ENCODE measurements at places on chromosomes 13 and 19.

DNA sequence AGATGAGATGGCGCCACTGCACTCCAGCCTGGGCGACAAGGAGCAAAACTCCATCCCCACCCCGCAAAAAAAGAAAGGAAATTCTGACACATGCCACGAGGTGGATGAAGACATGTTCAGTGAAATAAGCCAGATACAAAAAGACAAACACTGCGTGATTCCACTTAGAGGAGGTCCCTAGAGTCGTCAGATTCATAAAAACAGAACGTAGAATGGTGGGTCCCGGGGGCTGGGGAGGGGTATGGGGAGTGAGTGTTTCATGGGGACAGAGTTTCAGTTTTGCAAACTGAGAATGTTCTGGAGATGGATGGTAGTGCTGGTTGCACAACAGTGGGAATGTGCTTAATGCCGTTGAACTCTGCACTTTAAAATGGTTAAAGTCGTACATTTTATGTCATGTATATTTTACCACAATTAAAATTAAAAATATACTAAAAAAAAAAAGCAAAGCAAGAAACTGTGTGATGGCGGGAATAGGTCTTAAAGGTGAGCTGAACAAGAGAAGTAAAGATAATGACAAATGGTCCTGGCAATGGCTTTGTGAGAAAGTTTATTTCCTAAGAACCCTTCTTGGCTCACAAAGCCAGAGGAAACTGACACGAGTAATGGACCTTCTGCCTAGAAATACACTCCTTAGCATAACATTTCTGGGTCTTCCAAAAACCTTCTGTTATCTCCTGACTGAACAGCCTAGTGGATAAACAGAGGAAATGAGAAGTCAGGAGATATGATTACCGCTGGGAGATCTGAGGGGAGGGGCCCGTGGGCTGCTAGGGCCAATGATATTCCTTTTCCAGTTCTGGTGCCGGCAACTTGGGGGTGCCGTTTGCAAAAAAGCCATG is 4.2 kb upstream of the SPC24 start:
- H3K4me1 ChIP-seq = peaks cover 13% of the 10 kb centered on the region
- no peak for DNase-seq
- H3K36me3 ChIP-seq = no peaks in the 10 kb centered on the region
- H3K27me3 ChIP-seq = no peaks in the 10 kb centered on the region
- H3K4me3 ChIP-seq = no peak overlapping the region
- no peak overlapping the region for H3K27ac ChIP-seq

DNA sequence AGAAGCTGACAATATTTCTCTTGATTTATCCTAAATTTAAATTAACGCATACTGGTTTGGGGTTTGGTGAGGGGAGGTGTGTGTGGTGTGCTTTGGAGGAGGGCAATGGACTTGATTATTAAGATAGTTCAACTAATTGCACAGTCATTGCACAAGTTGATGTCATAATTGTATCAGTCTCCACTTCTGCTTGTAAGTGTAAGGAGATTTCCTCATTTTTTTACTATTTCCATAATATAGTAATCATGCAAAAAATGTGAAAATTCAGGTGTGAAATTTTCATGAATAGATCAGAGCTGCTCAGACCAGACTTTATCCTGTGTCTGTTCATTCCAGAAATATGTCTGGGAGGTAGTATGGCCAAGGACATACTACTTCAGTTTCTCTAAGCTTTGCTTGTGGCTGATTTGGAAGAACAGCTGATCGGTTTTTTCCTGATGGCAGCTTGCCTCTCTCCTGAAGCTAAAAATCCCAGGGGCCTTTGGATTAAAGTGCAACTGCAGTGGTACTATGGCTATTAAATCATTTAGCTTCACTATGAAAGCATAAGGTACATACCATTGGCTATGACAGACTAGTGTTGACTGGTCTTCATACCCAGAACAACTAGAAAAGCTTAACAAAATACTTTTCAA is 201.8 kb upstream of the MIR17HG start:
- DNase-seq = no peak
- no peaks in the 10 kb centered on the region for H3K4me1 ChIP-seq
- H3K4me3 ChIP-seq = no peak overlapping the region

DNA sequence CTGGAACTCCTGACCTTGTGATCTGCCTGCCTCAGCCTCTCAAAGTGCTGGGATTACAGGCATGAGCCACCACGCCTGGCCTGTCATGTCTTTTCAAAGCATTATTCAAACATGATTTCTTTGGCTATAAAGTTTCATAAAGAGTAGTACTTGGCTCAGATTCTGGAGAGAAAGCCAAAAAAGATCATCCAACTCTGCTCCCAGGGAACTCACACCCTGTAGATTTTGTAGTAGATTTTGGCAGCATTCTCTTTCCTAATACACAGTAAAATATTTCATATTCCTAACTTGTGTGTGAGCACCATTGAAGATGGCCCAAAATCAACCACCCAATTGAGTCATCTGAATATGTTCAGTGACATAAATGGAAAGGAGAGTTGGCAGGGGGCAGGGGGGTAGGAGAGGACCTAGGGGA is 48.4 kb downstream of the CAB39L start:
- no peak overlapping the region for H3K27ac ChIP-seq
- DNase-seq = no peak
- H3K27me3 ChIP-seq = no peaks in the 10 kb centered on the region
- H3K4me3 ChIP-seq = no peak overlapping the region

GRCh38 chr19:24033963-24034342 is 53.0 kb upstream of the ZNF254 start:
- peaks cover 13% of the 10 kb centered on the region for H3K4me1 ChIP-seq
- peak overlapping the region; percentile 79 for H3K27ac ChIP-seq
- no peaks in the 10 kb centered on the region for H3K27me3 ChIP-seq
- H3K4me3 ChIP-seq = peak overlapping the region; percentile 89
- no peak for DNase-seq

- no peak overlapping the region for H3K4me3 ChIP-seq
- H3K27me3 ChIP-seq = no peaks in the 10 kb centered on the region
- no peaks in the 10 kb centered on the region for H3K36me3 ChIP-seq
- H3K4me1 ChIP-seq = peaks cover 6% of the 10 kb centered on the region
- no peak for DNase-seq
- H3K27ac ChIP-seq = no peak overlapping the region
Measured at GRCh38 chr13:95455782-95456181, 96.7 kb upstream of the CLDN10 start.

GRCh38 chr13:109376936-109377335 is 409.4 kb downstream of the IRS2 start:
- H3K27me3 ChIP-seq = no peaks in the 10 kb centered on the region
- DNase-seq = no peak
- no peaks in the 10 kb centered on the region for H3K36me3 ChIP-seq

DNA sequence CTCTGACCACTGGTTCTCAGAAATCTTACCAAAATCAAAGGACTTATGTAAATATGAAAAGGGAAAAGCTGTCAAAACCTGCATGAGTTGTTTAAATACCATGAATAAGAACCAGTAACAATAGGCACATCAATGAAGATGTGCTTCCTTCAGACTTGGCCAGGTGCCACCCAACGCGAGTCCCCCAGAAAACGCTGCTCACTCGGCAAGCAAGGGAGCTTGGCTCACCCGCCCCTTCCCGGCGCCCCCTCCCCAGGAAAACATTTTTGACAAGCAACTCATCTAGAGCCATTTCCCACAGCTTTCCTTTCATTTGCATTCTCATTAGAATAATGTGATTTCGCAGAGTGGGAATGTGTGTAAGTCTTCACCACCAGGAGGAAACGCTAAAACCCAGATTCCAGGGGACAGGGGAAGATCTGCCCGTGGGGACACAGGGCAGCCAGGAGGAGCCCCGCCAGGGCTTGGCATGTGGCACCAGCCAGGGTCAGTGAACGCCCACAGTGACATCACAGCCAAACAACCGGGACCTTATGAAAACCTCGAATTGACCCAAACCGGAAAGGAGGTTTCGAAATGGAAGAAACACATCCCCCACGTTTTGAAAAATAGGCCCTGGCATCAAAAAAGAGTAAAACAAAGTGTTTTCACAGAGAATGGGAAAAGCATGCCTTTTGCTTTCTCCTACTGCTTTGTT is 366.2 kb upstream of the TSHZ3 start:
- H3K36me3 ChIP-seq = no peaks in the 10 kb centered on the region
- no peak overlapping the region for H3K27ac ChIP-seq
- no peaks in the 10 kb centered on the region for H3K4me1 ChIP-seq
- no peaks in the 10 kb centered on the region for H3K27me3 ChIP-seq

DNA sequence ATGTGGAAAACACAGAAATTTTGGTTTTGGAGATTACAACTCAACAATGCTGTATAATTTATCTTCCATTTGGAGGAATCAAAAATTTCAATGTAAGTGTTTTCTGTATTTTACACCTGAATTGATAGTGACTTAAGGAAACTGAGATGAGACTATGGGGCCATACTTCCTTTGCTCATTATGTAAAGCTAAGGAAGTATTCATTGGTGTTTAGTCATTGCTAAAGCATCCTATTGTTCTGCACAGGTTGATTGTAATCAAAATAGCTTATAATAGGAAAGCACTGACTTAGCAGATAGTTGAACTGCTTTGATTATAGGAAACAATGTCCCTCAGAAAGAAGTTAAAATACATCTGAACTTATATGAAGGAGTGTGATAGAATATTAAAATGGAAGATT is 244.4 kb upstream of the SLITRK5 start:
- H3K36me3 ChIP-seq = no peaks in the 10 kb centered on the region
- H3K27me3 ChIP-seq = no peaks in the 10 kb centered on the region

GRCh38 chr19:46109876-46110275 is 14.6 kb downstream of the IGFL3 start:
- H3K27me3 ChIP-seq = no peaks in the 10 kb centered on the region
- DNase-seq = no peak
- no peaks in the 10 kb centered on the region for H3K36me3 ChIP-seq
- H3K4me3 ChIP-seq = no peak overlapping the region

- H3K27me3 ChIP-seq = no peaks in the 10 kb centered on the region
- no peaks in the 10 kb centered on the region for H3K4me1 ChIP-seq
- no peak overlapping the region for H3K27ac ChIP-seq
- no peak overlapping the region for H3K4me3 ChIP-seq
Measured at GRCh38 chr13:33228648-33229445, 56.7 kb downstream of the STARD13 start.

- no peak overlapping the region for H3K27ac ChIP-seq
- H3K36me3 ChIP-seq = no peaks in the 10 kb centered on the region
- no peak for DNase-seq
- H3K27me3 ChIP-seq = no peaks in the 10 kb centered on the region
- peaks cover 6% of the 10 kb centered on the region for H3K4me1 ChIP-seq
Measured at GRCh38 chr19:38569368-38569983, 48.3 kb downstream of the MAP4K1 start.

DNA sequence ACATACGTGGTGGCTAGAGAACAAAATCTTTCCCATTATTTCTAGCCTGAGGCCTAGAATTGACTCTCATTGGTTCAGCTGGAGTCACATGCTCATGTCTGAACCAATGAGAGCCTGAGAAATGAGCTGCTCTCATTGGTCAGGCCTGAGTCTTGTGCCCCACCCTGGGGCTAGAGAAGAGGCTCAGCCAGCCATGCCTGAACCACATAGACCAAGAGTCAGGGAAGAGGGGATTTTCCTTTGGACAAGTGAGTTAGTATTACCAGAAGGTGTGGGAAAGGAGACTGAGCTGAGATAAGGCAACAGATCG is 6.9 kb downstream of the FXYD5 start:
- H3K27me3 ChIP-seq = no peaks in the 10 kb centered on the region
- no peak overlapping the region for H3K4me3 ChIP-seq
- DNase-seq = no peak
- no peak overlapping the region for H3K27ac ChIP-seq
- H3K36me3 ChIP-seq = peaks cover 96% of the 10 kb centered on the region
- peaks cover 14% of the 10 kb centered on the region for H3K4me1 ChIP-seq

- H3K27ac ChIP-seq = no peak overlapping the region
- no peaks in the 10 kb centered on the region for H3K36me3 ChIP-seq
- no peak for DNase-seq
- H3K27me3 ChIP-seq = no peaks in the 10 kb centered on the region
- H3K4me1 ChIP-seq = no peaks in the 10 kb centered on the region
- no peak overlapping the region for H3K4me3 ChIP-seq
Measured at GRCh38 chr19:30044273-30045248, 102.5 kb downstream of the URI1 start.

- H3K27me3 ChIP-seq = no peaks in the 10 kb centered on the region
- H3K27ac ChIP-seq = no peak overlapping the region
- no peaks in the 10 kb centered on the region for H3K4me1 ChIP-seq
- no peak overlapping the region for H3K4me3 ChIP-seq
- H3K36me3 ChIP-seq = no peaks in the 10 kb centered on the region
Measured at GRCh38 chr13:94389604-94390351, 89.7 kb downstream of the DCT start.

DNA sequence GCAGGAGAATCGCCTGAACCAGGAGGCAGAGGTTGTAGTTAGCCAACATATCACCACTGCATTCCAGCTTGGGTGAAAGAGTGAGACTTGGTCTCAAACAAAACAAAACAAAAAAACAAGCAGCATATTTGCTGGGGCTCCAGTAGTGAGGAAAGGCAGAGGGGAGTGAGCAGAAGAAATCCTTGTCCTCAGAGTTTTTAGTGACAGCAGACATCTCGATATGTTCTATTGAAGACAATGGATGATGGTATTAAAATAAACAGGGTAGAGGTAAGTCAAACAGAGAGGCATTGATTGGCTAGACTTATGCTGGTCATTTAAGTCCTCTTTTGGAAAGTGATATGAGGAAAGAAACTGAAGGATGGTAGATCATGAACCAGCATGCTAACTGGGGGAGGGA is 19.0 kb downstream of the NLRP7 start:
- H3K4me1 ChIP-seq = no peaks in the 10 kb centered on the region
- DNase-seq = no peak
- no peaks in the 10 kb centered on the region for H3K27me3 ChIP-seq
- no peak overlapping the region for H3K27ac ChIP-seq
- H3K36me3 ChIP-seq = no peaks in the 10 kb centered on the region

- DNase-seq = no peak
- peaks cover 43% of the 10 kb centered on the region for H3K36me3 ChIP-seq
- no peak overlapping the region for H3K27ac ChIP-seq
Measured at GRCh38 chr19:40232479-40232878, 6.0 kb upstream of the CCNP start.

GRCh38 chr19:14519860-14520407 is 1.7 kb upstream of the DNAJB1 start:
- H3K27ac ChIP-seq = peak overlapping the region; percentile 26
- no peaks in the 10 kb centered on the region for H3K27me3 ChIP-seq
- peaks cover 21% of the 10 kb centered on the region for H3K36me3 ChIP-seq
- DNase-seq = no peak

DNA sequence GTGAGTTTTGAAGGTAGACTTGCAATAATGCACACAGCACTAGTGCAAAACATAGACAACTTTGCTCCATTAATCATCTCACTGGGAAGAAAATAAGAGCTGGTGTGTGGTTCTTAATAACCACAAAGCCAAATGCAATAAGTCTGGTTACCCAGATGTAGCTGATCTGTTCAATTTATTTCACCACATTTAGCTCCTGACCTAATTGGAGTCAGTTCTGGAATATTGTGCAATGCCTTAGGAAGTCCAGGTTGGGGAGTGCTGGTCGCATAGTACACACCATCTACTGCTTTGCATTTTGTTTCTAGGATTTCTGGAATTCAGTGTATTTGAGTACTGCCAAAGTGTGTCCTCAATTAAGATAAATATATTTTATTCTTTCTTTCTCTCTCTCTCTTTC is 483.3 kb upstream of the SPRY2 start:
- H3K36me3 ChIP-seq = no peaks in the 10 kb centered on the region
- no peaks in the 10 kb centered on the region for H3K4me1 ChIP-seq
- DNase-seq = no peak
- H3K27ac ChIP-seq = no peak overlapping the region
